ENCODE measurements at places on chromosomes 12 and 14.
A peak's percentile ranks its signal among the peaks of the same experiment; 100 is the strongest.

DNA sequence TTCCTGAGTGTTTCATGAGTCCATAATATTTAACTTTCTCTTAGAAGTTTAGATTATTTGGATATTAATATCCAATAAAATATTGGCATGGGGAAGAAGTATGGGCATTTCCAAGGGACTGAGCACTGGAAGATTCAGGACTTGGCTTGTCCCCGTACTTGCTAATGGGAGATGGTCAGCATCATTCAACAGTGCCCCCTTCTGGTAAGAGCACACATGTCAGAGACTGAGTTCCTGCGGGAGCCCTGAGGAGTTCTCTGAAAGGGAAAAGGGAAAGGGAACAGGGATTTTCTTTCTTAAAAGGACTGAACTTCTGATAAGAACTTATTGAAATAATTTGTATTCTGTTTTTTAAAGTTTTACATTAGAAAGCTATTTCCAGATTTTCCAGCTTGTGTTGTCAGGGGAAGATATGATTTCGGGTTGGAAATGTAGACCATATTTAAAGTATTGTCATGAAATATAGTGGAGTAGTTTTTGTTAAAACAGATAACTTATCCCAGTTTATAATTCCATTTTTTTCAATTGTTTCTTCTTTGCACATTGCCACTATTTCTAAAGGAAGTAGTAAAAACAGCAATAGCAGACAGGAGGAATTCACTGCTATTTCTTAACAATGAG lies 59.8 kb upstream of the C12orf71 start:
- DNase-seq: peak; percentile 34

DNA sequence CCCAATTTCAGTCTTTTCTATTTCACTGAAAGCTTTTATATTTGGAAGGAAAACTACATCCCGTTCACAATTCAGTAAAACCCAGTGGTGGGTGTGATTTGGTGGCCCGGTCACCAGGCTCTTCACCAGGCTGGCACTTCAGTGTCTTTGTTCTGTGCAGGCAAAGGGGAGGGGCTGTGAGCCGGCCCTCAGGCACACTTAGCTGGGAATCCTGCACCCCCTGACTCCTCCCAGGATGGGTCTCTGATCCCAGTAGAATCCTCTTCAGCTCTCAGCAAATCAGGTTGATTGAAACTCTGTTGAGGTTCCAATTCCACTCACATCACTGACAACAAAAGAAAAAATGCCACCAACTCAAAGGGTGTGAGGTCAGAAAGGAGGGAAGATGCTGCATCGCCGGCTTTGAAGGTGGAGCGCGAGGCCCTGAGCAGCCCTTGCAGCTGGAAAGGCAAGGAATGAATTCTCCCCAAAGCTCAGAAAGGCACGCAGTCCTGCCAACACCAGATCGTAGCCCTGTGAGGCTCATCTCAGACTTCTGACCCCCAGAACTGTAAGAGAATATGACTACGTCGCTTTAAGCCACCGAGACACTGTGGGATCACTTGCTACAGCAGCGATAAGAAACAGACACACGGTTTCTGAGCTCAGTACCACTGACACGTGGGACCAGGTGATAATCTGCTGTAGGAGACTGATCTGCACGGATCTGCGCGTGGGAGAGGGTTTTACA lies 166.6 kb downstream of the PIWIL1 start:
- no peak for DNase-seq

- DNase-seq: no peak
Observed at GRCh38 chr14:104230119-104230815, 91.9 kb downstream of the KIF26A start.

GRCh38 chr14:71244341-71244740 lies 337.1 kb downstream of the PCNX1 start:
- no peak for DNase-seq

DNA sequence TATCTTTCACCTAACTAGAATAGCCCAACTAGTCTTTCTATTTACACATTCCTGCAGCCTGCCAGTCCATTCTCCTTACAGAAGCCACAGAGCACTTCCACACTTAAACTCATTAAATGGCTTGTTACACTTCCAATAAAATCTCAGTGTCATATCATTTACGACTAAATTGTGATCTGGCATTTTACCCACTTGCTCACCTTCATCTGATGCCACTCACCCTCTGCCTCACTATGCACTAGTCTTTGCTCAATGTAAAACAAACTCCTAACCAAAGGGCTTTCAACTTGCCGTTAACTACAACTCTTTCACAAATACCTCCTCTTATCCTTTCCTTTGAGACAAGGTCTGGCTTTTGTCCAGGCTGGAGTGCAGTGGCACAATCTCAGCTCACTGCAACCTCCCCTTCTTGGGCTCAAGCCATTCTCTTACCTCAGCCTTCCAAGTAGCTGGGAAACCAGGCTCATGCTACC lies 24.1 kb downstream of the YAF2 start:
- no peak for DNase-seq

- DNase-seq: no peak
Observed at GRCh38 chr12:105561546-105562198, 231.2 kb downstream of the C12orf75 start.

DNA sequence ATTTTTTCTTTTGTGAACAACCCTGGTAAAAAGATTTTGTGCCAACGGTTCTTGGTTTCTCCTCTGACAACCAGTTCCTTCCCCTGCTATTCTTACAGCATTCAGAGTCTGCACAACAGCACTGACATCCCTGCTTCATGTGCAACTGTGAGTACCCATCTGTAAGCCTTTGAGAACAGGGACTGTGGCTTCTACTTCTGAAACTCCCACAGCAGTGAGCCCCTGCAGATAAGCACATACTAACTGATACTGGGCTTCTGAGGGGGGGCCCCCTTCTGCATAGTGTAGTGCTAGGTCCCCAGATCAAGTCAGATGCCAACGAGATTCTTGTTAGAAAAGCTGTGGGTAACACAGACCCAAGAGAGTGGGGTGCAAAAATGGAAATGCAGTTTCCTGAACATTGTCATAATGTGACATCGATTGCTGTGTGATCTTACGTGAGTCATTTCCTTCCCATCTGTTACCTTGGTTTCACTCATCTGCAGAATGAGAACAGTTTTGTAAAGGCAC lies 11.1 kb upstream of the NINJ2 start:
- no peak for DNase-seq

DNA sequence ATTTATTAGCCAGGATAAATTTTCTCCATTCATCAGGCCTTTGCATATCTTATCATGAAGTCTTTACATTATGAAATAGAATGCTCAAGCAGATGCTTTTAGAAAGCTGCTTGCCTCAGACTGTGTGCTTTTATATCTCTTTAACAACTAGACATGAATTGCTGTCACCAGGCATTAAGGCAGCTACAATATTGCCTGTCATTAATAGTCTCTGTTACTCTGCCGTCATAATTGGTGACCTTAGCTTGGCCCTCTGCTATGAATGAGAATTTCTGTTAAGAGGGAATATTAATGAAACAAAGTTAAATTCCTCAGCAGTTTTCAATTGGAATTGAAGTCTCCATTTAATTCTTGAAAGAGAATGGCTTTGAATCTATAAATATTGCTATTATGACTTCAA lies 266.8 kb upstream of the MIS18BP1 start:
- no peak for DNase-seq

DNA sequence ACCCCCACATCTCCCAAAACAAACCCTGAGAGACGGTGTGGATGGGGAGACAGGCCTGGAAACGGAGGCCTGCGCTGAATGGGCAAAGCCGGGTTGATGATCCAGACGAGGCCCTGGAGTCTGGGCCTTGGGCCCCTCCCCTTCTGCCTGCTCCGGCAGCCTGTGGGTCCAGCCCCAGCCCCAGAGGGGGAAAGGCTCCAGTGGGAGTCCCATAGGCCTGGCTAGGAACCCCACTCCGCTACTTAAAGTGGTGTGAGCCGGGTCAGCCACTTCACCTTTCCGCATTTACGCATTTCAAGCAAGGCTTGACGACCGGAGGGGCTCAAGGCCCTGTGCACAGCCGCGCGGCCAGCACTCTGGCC lies 695 bp upstream of the TNFAIP2 start:
- DNase-seq: no peak

DNA sequence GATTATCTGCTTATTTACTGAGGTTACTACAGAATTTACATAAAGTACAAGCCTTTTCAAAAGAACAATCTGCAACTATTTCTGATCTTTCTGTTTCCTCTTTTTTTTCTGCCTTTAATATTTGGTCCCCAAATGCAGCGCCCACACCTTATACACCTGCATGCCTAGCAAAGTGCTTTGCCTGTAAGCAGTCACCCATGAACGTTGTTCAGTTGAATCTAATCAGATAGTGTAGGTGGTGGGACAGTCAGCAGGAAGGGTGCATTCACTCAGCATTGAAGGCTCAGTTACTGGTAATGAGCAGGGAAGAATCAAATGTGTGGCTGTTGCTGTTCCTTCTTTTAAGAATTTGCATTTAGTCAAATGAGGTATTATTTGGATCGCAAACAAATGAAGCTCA lies 108.4 kb downstream of the GPR135 start:
- no peak for DNase-seq

GRCh38 chr14:57732463-57733285 lies 133.2 kb downstream of the SLC35F4 start:
- DNase-seq: no peak

GRCh38 chr12:128794661-128795529 lies 28.9 kb downstream of the SLC15A4 start:
- no peak for DNase-seq

DNA sequence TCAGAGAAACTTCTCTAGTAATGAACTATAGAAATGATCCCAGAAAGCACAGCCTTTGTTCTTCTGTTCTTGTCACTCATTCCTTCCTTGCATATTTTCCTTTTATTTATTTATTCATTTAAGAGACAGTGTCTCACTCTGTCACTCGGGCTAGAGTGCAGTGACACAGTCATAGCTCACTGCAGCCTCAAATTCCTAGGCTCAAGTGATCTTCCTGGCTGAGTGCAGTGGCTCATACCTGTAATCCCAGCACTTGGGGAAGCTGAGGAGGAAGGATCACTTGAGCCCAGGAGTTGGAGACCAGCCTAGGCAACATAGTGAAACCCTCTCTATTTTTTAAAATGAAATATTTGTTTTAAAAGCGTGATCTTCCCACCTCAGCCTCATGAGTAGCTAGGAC lies 11.5 kb downstream of the TECPR2 start:
- DNase-seq: no peak

- DNase-seq: no peak
Observed at GRCh38 chr12:13986031-13986430, 4.6 kb upstream of the GRIN2B start.

- no peak for DNase-seq
Observed at GRCh38 chr12:121827351-121828099, 23.7 kb downstream of the SETD1B start.

- DNase-seq: peak; percentile 56
Observed at GRCh38 chr12:42482748-42483520, 106.6 kb downstream of the PRICKLE1 start.

DNA sequence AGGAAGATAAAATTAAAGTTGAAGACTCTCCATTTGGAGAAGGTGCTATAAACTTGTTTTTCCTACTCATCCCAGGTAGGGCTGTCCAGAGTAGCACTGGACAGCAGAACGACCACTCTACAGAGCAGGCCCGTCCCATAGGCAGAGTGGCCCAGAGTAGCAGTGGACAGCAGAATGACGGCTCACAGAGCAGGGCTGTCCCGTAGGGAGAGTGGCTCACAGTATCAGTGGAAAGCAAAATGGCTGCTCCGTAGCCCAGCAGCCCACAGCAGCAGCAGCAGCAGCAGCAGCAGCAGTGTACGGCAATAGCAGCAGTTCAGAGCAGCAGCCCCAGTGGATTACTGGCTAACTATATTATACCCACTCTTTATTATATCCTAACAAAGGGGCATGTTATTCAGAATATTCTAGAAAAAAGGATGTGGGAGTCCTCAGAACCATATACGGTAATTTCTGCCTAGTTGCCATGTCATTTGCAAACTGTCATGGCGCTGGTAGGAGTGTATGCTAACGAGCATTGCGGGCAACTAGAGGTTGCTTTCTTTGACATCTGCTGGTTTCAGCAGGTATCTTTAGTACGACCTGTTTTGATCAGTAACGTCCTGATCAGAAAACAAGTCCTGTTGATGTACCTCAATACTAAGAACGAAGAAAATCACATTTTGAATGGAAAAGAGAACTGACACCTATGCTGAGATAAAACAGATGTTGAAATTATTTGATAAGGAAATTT lies 567.3 kb downstream of the SLC16A7 start:
- DNase-seq: no peak

- DNase-seq: no peak
Observed at GRCh38 chr14:51491036-51491545, 160.6 kb upstream of the FRMD6 start.

DNA sequence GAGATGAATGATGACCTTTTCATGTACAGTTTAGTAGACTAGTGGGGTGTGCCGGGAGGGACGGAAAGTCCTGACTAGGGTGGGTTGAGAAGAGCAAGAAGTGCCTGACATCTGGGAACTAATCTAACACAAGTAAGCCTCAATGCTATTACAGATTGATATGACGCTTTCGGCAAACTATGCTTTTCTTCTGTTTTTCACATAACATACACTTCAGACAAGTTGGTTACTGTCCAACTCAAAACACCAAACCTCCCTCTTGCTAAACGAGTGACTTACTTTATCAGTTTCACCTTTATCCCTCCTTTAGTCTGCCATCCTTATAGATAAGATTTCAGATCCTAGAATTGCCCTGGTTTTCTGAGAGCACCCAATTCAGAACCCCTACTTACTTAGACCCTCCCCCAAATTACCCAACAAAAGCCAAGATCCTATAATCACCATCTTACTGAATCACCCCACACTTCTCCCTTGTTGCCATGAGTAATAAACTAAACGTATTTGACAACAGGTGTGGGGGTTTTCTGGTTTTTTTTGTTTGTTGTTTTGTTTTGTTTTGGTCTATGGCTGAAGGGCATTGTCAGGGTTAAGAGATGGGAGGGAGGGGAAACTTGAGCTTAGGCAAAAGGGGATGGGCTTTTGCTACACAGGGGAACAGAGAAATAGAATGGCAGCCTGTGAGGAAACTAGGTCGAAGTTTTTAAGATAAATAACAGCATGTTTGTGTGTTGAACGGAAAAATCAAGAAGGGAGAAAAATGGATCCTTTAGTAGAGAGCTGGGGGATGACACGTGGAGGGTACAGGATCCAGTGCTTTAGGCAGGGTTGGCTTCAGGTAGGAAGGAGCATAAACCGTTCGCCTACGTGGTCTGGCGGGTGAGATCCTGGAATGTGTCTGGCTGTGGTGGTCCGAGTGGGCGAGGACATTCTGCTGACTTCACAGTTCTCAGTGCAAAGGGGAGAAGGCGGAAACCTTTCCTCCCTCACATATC lies 6.1 kb upstream of the PSMA3 start:
- DNase-seq: no peak

DNA sequence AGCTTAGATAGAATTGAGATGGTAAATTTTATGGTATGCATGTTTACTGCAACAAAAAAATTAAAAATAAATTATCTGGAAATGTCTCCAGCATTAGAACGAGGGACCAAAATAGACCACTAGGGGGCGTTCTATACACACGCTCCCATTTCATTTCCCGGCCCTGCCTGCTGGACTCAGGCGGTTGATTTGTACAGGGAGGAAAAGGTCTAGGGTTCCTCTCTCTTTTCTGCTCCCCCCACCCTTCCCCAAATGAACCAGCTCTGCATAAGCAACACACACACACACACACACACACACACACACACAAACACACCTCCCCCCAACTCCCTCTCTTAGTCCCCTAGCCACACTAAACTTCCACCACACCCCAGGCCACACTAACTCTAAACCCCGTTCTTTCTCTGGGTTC lies 7.8 kb upstream of the DTX1 start:
- DNase-seq: peak; percentile 57

- DNase-seq: no peak
Observed at GRCh38 chr12:61282790-61283575, 977.2 kb upstream of the USP15 start.

GRCh38 chr14:76080471-76080870 lies 71.3 kb upstream of the GPATCH2L start:
- no peak for DNase-seq

- no peak for DNase-seq
Observed at GRCh38 chr14:71597287-71597920, 334.8 kb upstream of the RGS6 start.

All from NCI-H187 (cell line).